ENCODE measurements at places on chromosomes 1 and 21.

GRCh38 chr1:108120163-108120562 lies 80.0 kb downstream of the SLC25A24 start:
- no peak for DNase-seq

DNA sequence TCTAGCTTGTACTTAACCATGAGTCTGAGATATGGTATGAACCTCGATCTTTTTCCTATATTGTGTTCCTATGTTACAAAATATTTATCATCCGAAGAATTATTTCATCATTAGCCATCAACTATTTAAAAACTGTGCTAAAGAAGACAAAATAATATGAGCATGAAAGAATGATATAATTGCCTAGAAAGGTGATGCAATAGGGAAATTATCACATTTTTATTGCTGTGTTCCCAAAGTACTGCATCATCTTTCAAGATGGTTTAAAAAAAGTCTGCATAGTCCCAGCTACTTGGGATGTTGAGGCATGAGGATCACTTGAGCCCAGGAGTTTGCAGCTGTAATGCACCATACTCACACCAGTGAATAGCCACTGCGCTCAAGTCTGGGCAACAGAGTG lies 126.7 kb downstream of the APP start:
- no peak for DNase-seq

GRCh38 chr1:183306317-183307042 lies 111.7 kb downstream of the NMNAT2 start:
- DNase-seq = no peak

GRCh38 chr1:153251562-153251961 lies 7.9 kb upstream of the LORICRIN start:
- no peak for DNase-seq

- no peak for DNase-seq
Observed at GRCh38 chr1:192272732-192273131, 44.1 kb upstream of the RGS21 start.

- no peak for DNase-seq
Observed at GRCh38 chr1:156717351-156717750, 10.9 kb upstream of the METTL25B start.

DNA sequence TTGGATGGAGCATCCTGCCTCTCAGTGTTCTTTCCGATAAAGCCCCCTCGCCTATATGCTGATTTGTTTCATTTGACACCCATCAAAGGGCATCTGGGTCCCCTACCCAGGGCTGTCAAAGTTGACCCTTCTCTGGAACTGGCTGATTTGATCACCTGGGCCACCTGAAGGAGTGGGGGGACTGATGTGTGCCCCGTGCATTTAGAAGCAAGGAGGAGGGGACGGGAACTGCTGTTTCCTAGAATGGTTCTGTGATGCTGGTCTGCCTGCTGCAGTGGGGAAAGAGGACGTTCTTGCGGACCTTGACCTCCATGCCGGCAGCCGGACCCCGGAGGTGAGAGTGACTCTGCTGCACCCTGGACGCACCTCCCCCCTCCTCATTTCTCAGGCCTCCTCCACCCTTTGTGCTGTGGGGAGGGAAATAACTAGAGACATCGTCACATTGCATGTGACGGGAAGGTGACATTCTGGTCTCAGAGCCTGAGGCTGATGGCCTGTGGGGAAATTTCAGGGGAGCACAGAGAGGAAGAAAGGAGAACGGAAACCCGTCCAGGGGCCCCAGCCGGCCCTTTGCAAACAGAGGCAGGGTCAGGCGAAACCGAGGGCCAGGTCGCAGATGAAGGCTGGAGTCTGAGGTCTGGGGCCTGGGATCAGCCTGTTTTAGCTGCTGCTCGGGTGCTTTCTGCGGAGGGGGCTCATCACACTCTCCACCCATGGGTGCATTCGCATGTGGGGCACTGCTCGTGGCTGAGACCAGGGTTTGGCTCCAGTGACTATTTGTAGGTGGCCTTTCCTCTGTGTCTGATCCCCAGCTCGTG lies 25.7 kb downstream of the CRYAA start:
- DNase-seq = no peak

DNA sequence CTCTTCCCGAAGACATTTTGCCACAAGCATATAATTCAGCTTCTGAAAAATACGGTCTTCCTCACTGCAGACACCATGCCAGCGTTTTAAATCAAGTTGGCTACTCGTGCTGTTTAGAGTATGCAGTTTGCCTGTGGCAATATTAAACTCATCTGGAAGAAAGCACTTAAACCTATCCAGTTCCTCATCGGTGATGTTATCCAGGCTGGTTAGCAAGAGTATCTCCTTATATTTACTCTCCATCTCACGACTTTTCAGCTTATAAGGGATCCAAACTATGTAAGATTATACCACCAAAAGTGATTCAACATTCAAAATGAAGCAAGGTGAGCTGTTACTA lies 9.7 kb upstream of the IFI16 start:
- DNase-seq = no peak

GRCh38 chr1:171220081-171220420 lies 28.2 kb upstream of the FMO1 start:
- DNase-seq = no peak

DNA sequence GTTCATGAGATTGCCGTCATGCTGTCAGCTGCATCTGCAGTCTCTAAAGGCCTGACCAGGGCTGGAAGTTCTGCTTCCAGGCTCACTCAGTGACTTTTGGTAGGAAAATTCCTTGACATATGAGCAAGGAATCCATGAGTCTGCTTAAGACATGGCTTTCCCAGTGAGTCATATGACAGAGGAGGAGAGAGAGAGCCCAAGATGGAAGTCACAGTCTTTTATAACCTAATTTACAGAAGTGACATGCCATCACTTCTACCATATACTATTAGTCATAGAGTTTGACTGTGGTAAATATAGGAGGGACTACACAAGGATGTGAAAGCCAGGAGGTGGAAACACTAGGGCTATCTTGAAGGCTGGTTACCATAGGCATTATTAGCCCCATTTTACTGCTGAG lies 115.2 kb downstream of the ROR1 start:
- no peak for DNase-seq

GRCh38 chr1:110554871-110555801 lies 36.2 kb upstream of the KCNA10 start:
- peak; percentile 17 for DNase-seq

DNA sequence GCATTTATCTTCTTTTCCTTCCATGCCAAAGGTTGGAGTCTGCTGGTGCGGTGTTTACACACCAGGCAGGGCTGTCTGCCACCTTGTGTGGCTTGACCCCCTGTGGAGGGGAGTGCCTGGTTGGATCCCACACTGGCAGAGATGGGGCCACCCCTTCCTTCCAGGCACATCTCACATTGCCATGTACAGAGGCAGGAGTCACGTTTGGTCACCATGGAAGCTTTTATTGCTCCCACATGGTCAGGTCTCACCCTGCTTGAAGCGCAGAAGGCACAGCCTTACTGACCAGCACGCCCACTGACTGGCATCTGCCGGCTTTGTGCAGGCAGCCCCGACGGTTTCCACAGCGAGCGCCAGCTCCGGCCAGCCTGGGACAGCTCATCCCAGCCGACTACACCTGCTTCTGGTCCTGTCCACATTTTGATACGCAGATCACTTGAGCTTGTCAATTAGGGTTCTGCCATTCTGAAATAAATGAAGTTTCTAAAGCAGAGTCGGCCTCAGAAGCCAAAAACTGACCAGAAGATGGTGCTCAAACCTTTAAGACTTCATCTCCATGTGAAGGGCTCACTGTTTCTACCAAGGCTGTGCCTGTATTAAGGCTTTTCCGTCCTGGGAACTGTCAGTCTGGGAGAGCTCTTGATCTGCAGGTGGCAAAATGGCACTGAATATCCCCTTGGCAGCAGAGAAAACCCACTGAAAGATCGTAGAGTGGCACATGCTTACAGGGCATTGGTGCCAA lies 35.6 kb upstream of the EPHA8 start:
- no peak for DNase-seq

DNA sequence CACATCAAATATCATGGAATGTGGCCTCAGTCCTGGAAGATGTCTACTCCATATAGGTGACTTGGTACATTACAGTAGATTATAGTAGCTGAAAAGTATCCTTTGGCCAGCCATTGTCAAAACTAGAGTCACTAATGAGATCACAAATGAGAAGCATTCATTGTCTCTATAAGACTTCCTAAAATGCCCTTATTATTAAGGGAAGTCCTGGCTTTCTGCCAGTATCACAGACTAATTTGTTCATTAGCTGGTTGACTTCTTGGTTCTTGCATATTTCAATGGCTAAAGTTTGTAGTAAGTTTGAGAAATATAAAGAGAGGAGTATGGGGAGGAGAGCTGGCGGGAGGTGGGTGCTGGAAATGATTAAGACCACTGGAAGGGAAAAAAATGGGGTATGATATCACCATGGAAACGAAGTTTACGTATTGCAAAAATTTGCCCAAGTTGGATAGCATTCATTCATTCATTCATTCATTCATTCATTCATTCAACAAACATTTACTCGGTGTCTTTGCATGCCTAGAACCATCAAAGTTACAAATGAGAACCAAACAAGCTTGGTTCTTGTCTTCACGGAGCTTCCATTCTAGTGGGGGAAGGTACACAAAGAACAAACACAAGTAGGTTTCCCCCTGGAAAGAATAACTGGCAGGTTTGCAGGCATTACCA lies 11.7 kb upstream of the B3GALNT2 start:
- no peak for DNase-seq

DNA sequence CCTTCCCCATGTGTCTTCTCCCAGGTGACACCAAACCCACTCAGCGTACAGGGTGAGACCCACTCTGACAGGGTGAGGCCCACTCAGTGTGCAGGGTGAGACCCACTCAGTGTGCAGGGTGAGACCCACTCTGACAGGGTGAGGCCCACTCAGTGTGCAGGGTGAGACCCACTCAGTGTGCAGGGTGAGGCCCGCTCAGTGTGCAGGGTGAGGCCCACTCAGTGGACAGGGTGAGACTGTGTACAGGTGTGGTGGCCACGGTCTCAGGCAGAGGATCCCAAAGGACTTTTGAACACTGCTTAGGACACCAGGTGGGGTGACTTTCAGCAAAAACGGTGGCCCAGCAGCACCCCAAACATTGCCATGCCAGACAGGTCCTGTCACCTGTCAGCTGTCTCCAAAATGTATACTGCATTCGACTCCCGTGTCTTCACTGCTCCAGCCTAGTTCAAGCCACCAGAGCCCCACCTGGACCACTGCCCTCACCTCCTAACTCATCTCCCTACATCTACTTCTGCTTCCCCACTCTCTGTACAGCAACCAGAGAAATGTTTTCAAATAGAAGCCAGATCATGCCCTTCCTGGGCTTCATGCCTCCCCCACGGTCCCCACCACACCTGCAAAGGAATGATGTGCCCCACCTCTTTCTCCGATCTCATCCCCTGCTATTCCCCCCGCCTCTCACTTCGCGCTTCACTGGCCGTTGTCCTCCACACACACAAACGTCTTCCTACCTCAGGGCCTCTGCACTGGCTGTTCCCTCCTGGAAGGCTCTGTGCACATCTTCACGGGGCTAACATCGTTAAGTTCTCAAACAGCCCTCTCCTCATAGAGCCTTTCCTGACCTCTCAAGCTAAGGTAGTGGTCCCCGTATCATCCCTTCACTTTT lies 52.1 kb downstream of the ACBD3 start:
- no peak for DNase-seq

DNA sequence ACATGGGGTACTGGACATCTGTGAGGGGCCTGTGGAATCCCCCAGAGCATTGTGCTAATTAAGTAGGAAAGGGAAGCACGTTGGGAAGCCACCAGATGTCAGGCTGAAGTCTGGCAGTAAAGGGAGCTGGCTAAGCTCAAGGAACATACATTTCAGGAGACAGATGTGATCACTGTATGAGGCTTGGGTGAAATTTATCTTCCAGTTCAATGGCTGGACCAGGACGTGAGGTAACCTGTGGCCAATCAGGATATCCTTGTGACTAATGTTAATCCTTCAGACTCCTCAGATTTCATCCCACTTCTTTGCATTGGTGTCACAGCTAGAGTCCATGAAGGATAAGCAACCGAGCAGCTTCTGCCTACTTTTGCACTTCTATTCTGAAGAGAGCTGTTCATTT lies 110.2 kb upstream of the APP start:
- DNase-seq = no peak

- DNase-seq = no peak
Observed at GRCh38 chr1:98839840-98840239, 164.8 kb downstream of the PLPPR5 start.

Measured in stimulated activated CD8-positive, alpha-beta memory T cell treated with anti-CD3 and anti-CD28 coated beads, Interleukin-12 subunit alpha, Interleukin-12 subunit beta, amount 100 ng/mL, for 1 hour (primary cell).